D721Med (cell line): ENCODE measurements at places on chromosomes 6 and 20.

DNA sequence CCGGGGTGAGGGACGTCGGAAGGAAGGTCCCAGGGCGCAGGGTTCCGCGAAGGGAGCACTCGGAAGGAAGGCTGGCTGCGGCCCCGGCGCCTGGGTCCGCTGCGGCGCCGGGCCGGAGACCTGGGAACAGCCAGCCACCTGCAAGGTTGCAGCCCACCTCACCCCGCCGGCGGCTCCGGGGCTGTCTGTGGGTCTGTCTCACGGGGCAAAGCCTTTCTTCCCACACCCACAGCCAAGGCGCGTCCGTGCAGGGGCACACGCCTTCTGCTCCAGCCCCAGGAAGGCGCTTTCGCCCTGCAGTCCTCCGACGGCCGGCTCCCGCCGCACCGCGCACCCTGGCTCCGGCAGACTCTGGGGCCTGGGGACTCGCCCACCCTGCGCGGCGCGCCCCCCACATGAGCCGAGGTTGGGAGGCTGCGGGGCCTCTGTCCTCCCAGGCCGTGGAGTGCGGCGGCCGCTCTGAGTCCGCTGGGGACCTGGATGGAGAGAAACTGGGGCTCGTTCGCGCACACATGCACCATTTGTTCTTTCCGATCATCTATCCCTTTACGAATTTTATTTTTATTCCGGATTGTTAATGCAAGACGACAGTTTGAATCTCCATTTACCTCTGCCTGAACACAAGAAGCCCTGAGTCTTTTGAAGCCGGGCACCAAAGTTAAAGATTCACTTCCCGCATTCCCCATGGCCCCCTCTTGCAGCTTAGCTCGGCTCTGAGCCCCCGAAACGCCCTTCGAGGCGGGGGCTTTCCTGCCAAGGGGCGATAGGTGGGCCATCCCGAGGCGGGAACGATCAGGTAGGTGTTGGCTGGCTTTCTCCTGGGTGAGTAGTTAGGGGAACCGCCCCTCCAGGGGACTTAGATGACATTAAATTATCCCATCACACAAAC lies 4.5 kb upstream of the FOXC1 start:
- no peak for DNase-seq

DNA sequence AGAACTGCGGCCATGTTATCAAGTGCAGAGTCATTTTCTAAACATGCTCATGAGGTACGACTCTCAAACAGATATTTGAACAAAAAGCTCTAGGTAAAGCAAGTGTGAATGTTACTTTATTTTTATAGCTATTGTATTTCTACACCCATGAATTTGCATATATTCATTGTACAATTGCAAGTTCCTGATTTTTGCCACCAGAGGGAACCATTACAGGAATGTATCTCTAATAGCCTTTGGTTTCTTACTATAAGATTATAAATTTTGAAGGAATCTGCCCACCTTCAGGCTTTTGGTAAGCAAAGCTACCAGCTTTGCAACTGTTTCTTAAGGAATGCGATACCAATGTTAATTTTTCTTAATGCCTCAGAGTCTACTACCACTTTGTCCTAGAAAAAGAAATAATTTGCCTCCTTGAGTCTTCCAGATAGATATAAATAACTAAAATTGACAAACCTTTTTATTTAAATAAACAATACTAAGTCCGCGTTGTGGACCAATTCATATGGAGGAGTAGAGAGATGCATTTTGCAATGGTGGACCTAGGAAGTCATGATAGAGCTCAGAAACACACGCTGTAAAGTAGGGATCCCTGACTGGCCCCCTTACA lies 125.4 kb upstream of the SAMD5 start:
- DNase-seq: no peak

GRCh38 chr6:6494677-6495076 lies 93.8 kb upstream of the LY86 start:
- DNase-seq: no peak

DNA sequence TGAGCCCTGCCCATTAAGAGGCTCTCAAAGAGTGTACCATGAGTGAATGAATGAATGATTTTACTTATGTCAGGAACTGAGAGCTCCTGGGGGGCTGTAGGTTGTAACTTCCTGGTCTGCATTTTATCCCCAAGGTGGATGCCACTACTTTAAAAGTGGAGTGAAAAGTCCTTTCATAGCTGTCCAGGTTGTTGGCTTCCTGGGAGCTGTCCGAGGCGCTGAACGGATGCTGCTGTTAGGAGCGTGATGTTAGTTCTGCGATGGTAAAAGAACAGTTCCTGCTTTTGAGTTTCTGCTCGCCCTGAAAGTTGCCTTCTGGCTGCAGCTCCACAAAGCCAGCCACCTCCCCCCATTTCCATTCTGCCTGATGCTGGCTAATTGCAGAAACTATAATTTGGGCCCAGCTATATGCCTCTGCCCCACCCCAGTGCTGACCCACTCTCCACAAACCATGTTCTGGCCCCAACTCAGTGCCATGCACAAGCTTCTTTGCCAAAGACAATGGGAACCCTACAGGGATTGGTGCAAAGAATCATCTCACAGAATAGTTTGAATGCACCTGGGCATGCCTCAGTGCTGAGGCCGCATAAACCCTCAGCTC lies 330.9 kb upstream of the CDH4 start:
- no peak for DNase-seq

DNA sequence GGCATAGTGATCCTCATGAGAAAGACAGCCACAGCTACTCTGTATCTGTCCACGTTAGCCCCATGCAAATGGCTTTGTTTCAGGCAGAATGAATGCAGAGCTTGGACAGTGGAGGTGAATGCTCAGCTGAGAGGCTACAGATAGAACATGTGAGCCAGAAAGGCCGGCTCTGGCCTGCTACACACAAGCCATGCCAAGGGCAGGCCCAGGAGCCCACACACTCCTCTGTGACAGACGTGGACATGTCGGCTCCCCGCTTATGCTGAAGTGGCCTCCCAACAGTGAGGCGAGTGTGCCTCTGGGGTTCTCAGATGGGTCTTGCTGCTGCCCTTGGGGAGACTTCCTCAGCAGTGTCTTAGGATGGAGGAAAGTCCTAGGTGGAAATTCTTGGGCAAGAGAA lies 159.6 kb downstream of the SYNDIG1 start:
- DNase-seq: no peak

DNA sequence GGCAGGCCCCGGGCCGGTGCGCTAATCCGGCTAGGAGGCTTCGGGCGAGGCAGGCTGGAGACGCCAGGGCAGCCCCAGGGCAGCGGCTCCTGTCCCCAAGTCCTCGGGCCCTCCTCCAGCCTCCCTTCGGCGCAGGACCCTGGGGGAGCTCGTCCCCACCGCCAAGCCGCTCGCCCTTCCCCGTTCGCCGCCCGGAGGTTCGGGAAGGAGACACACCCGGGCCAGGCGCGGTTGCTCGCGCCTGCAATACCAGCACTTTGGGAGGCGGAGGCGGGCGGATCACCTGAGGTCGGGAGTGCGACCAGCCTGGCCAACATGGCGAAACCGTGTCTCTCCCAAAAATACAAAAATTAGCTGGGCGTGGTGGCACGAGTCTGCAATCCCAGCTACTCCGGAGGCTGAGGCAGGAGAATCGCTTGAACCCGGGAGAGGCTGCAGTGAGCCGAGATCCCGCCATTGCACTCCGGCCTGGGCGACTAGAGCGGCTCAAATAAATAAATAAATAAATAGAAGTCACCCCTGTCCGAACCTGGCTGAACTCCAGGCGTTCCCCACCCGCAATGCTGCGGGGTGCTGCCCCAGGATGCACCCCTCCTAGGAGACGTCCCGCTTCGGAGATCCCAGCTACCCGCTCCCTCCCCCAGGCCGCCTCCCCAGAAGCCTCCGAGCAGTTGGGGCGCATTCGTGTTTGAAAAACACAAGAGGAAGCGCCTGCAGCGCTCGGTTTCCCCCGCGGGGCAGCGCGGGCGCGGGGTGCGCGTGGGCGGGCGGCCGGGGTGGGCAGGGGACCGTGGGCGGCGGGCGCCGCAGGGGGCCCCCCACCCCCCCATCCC lies 27.5 kb downstream of the SERPINB9 start:
- no peak for DNase-seq

GRCh38 chr6:134493789-134494188 lies 175.9 kb upstream of the SGK1 start:
- no peak for DNase-seq

GRCh38 chr6:163415620-163416556 lies 1.4 kb downstream of the QKI start:
- DNase-seq: no peak

GRCh38 chr20:32395066-32395465 lies 36.9 kb downstream of the ASXL1 start:
- no peak for DNase-seq

DNA sequence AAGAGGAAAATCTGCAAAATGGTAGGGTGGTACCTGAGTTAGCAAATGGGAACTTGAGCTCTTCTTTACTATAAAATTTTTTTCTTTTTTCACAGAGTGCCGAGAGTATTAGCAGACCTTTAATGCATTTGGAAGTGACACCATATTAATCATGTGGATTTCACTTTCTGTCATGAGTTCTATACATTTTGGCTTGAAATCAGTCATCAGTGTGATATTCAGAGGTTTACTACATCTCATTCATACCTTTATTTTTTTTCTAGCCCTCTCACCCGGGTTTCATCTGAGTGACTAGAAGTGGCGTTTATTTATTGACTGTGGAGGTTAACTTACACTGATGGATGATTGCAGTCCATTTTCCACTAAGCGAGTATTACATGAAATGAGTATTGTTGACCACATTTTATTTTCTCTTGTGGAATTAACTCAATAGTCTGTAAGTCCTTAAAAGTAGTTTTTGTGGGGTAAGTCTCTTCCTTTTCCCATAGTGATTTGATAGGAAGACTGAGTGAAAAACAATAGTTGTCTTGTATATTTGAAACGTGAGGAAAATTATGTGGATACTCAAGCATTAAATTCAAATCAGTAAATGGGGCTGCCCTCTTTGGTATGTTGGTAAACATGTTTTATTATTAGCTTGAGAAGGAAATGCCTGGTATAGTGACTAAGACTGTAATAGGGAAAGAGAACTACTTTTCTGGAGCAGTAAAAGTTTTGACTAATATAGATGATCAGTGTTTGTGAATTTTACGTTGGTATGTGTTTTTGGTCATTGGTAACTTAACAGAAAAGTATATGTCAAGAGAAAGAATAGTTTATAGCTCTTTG lies 55.5 kb downstream of the JARID2 start:
- DNase-seq: no peak

DNA sequence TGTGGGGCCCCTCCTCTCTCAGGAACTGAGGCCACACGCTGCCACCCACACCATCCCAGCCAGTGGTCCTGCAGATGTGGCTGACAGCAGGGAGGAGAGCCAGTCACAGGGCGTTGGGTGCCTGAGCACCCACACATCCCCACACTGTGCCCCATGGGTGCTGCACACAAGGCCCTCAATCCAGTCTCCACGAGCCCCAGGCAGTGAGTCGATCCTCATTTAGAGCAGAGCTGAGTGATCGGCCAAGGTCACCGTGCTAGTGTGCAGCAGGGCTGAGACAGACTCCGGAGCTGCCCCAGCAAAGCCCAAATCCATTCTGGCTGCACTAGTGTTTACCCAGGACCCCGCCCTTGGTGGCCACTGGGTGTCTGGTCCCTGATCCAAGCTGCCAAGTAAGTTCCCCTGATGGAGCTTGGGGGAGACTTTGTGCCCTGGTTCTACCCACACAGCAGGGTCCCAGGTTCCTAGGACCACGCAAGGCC lies 9.0 kb downstream of the C20orf203 start:
- DNase-seq: no peak

GRCh38 chr20:1440024-1440423 lies 26.6 kb downstream of the NSFL1C start:
- no peak for DNase-seq

- no peak for DNase-seq
These were observed 83.3 kb downstream of the TAF4 start for GRCh38 chr20:61982191-61982950.

- no peak for DNase-seq
These were observed 114.3 kb upstream of the GGTLC1 start for GRCh38 chr20:24102749-24103333.

- DNase-seq: no peak
These were observed 58.9 kb upstream of the CDH4 start for GRCh38 chr20:61193164-61193563.

DNA sequence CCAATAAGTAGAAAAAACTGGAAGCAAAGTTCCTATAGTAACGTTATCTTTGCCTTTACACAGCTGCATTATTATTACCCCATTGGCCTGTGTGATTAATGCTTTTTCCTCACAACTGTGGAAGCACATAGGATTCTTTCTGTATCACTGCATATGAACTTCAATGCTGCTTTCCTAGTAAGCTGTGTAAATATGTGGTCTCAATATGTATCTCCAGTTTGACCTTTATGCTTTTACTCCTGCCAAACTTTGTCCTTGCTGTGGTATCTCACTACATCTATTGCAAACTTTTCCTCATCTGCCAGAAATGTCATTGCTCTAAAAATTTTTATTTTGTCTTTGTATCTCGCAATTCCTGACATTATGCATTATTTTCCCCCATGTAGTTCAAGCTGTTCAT lies 168.6 kb downstream of the ZFAND3 start:
- DNase-seq: no peak

DNA sequence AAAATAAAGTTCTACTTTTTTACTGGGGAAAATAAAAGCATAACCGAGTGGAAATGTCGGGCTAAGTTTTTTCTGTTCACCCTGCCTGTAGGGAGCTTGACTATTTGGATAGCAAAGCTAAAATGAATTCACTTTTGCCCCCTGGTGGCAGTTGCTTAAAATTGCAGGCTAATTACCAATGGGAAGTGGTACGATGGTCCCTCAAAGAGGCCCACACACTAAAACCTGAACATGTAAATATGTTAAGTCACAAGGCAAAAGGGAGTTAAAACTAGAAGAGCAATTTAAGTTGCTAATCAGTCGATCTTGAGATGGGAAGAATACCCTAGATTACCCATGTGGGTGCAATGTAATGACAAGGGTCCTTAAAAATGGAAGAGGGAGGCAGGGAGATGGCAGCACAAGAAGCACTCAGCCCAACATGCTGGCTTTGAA lies 916 bp upstream of the SUN5 start:
- no peak for DNase-seq

GRCh38 chr20:45872626-45873025 lies 8.4 kb upstream of the ZSWIM1 start:
- DNase-seq: no peak

DNA sequence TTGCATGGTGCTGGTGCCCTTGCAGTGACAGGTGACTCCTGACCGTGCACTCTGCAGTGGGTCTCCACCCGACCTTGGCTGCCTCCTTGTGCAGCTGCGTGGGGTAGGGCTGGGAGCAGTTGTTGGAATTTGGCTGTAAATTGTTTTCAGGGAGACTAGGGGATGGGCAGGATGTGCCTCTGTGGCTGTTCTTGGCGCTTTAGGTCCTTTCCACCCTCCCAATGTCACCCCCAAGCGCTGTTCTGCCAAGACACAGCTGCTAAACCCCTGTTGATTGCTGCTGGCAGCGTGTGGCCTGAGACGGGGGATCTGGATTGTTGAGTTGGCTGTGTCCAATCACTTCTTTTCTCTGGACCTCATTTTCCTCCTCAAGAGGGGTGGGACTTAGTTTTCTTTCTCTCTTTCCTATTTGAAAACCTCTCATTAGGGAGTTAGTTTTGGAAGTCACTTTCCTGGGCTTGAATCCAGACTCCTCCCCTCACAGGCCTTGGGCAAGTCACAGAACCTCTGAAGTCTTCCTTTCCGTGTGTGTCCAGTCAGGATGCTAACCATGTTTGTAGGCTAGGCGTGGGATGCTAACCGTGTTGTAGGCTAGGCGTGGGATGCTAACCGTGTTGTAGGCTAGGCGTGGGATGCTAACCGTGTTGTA lies 8.5 kb downstream of the IGF2R start:
- no peak for DNase-seq

- no peak for DNase-seq
These were observed 5.1 kb downstream of the SOX12 start for GRCh38 chr20:330233-331149.
